Psoas muscle (tissue), 8 donors: ENCODE measurements at places on chromosomes 3 and 15.
A peak's percentile ranks its signal among the peaks of the same experiment; 100 is the strongest.

DNA sequence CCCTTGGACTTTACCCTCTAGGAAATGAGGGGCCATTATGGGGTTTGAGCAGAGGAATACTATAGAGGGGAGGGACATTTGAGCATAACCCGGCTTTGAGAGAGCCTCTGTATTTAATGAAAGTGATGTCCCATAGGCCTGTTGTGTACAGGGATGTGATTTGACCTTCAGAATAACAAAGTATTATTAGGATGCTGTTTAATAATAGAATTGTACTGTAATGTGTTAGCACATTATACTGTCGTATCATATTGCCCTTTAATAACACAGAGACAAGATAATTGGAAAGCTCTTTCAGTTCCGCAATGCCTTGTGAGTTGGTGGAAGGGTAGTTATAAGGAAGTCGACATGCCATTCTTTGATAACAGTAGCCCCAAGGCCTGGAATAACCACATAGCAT, 328.3 kb downstream of the RYR3 start:
- no peak for DNase-seq

DNA sequence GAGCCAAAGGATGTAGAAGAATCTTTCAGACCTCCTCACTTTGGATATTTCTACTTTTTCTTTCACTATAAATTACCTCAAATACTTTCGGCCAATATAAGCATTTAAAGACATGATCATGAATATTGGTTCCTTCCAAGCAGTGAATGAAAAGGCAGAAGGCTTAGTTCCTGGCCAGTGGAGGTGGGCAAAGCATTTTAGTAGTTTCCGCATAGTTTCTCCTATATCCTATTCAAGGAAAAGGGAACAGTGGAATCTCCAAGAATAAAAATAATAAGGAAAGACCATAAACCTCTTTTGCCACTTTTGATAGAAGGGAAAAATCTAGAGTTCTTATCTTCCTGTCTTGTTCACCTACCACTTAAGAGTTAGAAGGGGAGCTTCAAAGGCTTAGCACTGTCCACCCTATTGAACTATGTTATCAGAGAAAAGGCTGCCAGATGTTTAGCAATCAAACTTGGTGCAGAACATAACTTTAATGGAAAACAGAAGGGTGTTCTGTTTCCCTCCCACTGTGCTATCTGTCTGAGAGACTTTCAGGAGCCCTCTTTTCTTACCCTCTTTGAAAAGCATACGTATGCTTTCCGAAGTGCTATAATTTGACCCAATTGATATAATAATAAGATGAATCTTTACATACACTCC, 155.6 kb upstream of the DPH6 start:
- DNase-seq, result no peak

DNA sequence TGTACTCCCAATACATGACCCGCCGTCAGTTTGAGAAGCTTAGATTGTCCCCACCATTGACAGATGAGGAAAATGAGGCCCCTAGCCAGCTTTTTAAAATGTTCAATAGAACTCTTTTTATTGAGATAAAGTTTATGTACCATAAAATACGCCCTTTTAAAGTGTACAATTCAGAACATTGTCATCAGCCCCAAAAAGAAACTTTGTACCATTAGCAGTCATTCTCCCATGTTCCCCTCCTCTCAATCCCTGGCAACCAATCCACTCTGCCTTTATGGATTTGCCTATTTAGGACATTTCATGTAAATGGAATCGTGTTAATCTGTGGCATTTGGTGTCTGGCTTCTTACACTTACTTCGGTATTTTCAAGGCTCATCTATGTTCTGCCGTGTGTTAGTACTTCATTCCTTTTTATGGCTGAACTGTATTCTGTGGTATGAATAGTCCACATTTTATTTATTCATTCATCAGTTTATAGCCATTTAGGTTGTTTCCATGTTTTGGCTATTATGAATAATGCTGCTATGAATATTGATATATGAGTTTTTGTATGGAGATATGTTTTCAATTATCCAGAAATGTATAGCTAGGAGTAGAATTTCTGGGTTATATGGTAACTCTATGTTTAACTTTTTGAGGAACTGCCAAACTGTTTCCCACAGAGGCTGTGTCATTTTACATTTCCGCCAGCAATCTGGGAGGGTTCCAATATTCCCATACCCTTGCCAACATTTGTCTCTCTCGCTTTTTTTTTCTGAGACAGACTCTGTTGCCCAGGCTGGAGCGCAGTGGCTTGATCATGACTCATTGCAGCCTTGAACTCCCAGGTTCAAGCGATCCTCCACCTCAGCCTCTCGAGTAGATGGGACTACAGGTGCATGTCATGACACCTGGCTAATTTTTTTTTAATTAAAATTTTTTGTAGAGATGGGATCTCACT, 15.3 kb upstream of the PTPN23 start:
- no peak for DNase-seq

DNA sequence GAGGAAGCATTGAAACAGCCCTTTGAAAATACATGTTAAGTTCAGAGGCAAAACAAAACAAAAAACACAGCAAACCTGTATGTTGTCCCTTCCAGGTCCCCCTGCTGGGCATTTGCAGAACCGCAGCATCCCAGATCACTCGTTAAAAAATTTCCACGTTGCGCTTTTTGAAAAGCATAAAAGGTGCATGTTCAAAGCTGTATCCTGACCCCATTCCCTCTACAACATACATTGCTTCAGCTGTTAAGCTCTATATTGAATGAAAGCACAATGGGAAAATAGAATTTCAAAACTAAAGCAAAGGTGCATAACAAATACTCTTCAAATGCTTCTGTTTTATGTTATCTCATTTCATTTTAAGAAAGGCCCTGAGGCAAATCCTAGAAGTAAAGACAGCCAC, 328.3 kb downstream of the THSD4 start:
- peak; percentile 41 for DNase-seq

DNA sequence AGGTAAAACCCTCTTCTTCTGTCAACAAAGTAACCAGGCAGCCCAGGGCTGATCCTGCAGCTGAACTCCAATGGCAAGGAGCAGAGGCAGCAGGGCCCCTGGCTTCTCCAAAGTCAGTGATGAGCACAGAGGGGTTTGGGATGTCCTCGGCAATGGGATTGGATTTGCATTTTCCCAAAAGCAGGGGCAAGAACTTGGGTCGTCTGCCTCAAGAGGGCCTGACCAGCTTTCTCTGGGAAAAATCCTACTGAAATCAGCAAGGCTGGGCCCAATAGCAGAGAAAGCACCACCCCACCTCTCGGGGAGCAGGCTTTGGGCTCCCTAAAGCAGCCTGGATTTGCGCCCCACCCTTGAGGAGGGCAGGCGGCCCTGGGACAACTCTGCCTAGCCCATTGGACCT, 210.0 kb upstream of the IGF1R start:
- no peak for DNase-seq

GRCh38 chr3:45537970-45538640, 56.4 kb upstream of the LIMD1 start:
- no peak for DNase-seq

- DNase-seq, result no peak
These were observed 7.9 kb downstream of the FBN1 start for GRCh38 chr15:48637639-48638038.

- no peak for DNase-seq
These were observed 310.1 kb upstream of the NAALADL2 start for GRCh38 chr3:174548841-174549623.

DNA sequence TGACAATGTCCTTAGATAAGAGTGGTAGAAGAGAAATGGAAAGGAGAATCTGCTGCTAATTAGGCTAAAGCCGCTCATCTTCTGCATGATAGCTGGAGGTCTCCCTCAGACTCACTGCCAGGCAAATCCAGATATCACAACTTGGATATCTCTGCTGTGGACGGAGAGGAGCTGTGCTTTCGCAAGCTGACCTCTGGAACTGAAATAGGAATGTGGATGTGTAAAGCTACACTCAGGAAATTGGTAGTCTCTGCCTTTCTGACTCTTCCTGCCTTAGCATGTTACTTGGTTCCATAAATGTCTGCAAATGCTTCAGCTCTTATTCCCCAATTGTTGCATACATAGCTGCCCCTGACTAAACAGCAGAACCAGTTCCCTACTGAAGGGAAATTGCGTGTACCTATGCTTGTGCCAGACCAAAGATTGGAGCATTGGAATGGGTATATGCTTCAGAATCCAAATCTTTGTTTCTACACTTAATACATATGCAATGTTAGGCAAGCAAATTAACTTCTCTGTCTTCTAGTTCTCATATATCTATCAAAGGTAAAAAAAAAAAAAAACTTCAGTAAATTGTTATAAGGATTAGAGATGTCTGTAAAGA, 74.7 kb upstream of the ROBO2 start:
- DNase-seq, result no peak

DNA sequence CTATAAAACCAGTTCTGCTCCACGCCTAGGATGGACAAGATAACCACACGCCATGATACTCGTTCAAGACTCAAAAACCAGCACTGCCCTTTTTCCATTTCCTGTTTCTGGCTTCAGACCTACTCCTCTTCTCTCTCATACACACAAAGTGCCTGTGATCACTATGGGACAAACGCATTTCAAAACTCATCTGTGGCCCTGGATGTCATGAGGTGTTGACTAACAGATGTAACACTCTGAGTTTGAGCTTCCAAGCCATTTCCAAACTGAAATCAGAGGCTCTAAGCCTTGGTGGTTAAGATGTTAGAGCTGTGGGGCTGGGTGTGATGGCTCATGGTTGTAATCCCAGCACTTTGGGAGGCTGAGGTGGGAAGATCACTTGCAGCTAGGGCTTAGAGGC, 55.7 kb upstream of the LMOD3 start:
- no peak for DNase-seq
